ENCODE measurements at places on chromosomes 4 and X.

- no peak for DNase-seq
Observed at GRCh38 chr4:53583513-53583912, 7.8 kb downstream of the LNX1 start.

- DNase-seq, result no peak
Observed at GRCh38 chr4:120155287-120155686, 88.6 kb upstream of the MAD2L1 start.

- no peak for DNase-seq
Observed at GRCh38 chr4:108849611-108850168, 86.8 kb upstream of the ETNPPL start.

DNA sequence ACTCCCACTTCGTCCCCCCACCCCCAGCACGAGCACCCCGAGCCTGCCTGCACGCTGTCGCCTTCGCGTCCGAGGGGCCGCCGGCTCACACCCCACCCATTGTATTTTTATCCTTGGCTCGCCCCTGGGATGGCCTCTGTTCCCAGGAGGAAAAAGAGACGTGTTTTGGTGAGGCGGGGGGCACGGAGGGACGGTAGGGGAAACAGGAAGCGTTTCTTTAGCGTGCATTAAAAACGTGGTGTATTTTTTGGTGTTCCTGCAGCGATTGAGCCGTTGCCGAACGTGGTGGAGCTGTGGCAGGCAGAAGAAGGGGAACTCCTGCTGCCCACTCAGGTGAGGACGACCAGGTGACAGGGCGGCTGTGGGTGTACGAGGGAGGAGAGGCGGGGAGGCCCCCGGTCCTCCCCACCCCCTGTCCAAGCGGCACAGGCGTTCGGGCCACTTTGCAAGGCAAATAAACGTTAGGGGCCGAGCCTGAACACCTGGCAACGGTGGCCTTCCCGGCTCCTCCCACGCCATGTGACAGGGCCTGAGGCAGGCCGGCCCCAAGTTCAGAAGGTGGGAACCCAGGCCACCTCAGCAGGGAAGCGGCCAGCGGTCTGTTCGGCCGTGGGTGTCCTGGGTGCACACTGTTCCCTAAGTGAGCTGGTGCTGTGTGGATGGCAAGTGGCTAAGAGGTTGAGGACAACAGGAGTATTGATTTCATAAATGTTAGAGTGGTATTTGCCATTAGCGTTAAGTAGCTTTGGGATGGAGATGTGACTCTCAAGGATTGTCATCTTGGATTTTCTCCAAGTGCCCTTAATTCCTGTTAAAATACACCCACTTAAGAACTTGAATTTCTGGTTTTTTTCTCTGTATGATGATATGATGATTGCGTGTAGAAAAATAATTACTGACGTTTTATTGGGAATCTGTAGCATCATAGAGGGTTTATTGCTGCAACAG, 1.1 kb downstream of the TMEM131L start:
- no peak for DNase-seq

GRCh38 chr4:8394806-8395205, 45.7 kb downstream of the ACOX3 start:
- no peak for DNase-seq

GRCh38 chr4:122854447-122855352, 28.1 kb downstream of the FGF2 start:
- no peak for DNase-seq

DNA sequence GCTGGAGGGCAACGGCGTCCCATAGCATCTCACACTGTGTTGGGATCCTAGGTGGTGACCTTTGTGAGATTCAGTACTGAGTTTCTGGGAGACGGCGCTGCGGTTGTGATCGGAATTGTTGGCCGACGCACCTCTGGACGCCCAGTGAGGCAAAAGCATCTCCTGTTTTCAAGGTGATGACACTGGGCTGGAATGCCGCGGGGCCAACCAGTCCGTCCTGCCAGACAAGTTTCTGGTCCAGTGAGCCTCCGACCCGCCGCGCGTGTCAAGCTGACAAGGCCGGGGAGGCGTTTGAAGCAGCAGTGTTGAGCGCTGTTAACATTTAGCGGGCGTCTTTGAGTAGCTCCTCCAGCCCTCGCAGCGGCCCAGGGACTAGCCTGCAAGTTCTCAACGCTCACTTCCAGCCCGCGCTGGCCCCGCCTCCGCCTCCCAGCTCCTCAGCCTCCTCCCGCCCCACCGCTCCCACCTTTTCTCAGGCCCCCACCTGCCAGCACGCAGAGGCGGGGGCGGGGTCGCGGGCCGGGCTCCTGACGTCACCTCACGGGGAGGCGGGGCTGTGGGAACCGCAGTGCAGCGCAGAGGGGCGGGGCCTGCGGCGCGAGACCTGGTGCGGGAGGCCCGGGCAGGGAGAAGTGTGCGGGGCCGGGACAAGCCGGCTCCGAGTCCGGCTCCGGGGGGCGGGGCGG, 482 bp upstream of the CDS1 start:
- peak; percentile 86 for DNase-seq

DNA sequence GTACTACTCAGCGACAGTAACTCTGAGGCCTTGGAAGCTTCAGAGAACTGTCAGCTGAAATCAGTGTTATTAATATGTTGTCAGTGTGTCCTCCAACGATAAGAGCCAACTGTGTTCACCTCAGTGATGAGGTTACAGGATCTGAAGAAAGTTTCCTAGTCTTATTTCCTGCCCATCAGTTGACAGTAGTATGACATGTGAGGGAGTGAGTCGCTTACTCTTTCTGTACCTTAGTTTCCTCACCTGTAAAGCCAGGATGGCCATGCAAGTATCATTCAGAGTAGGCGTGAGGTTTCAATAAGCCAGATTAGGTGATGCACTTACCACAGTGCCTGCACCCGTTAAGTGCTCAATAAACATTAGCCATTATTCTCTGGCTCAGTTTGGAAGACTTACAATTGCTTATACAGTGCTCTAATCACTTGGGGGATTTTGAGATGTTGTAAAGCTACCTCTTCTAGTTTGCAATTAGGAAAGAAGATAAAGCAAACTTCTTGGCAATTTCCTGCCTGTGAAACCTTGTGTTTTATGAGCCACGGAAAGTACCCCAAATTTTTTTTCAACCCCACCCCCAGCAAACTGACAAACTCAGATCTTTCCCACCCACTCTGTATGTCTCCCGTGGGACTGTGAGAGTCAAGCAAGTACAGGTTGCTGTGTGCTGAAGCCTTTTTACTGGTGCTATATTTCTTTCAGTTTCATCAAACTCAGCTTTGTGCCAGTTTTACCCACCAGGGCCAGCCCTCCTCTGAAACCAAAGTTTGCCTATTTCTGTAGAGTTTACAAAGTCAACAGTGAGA, 62.2 kb downstream of the ANXA3 start:
- DNase-seq, result no peak

DNA sequence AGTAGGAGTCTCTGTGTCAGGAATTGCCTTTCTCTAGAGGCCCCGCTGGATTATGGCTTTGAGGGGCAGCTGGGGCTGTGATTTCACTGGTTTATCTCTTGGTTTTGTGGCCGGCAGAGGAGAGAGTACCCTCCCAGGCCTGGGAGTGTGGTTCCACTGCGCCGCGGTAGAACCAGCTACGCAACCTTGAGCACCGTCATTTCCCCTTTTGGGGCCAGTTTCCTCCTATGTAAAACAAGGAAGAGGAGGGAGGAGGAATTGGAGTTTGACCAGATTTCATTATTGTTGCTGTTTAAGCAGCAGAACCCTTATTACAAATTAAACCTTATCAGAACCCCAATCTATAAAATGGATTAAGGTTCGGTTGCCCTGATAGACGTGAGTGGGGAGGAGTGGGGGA, 4.4 kb downstream of the SOX3 start:
- DNase-seq, result no peak

DNA sequence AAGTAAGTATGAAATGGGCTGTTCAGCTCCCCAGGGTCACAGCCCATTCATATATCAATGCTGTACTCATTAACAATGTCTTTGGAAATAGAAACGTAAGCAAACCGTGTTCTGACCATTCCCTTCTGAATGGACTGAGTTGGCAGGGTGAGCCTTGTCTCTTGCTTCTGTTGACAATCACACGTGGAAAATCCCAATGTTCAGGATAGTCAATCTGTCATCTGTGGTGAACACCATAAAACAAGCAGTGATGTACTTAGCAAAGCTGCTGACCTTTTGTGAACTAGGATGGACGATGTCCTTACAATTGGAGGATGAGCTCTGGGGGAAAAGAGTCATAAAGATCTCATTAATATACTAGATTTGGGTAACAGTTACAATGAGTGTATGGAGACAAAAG, 109.6 kb upstream of the PAQR3 start:
- DNase-seq, result no peak

DNA sequence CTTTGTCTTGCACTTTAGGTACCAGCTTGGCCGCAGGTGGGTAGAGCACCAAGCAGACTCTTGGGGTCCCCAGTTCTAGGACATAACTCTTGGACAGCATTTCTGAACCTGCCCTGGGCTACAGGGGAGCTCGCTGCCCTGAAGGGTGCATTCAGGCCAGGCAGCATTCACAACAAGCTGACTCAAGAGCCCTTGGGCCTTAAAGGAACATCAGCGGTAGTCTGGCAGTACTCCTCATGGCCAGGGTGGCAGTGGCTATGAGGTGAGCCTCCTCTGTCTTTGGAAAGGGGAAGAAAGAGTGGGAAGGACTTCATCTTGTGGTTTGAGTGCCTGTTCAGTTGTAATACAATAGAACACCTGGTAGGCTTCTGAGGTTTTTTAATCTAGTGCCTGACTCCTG, 24.8 kb upstream of the SMARCA5 start:
- no peak for DNase-seq

- DNase-seq, result no peak
Observed at GRCh38 chrX:107562482-107562881, 65.8 kb upstream of the PRPS1 start.
